Mucosa of descending colon (tissue), 3 donors: ENCODE measurements at places on chromosomes 6 and 20. TPM values are rescaled to one million over a fixed set of nuclear protein-coding genes. Genes with fewer than 3 reads are reported as not detected.

Gene SASH1
- 22.9 TPM for total RNA-seq

Gene FKBP5
- 174 TPM for total RNA-seq

Gene GMDS
- total RNA-seq: 68.0 TPM

Gene FRMD1
- total RNA-seq: 14.3 TPM

Gene C6orf15
- not detected for total RNA-seq

Gene NKX2-2
- total RNA-seq: 0.81 TPM

Gene OPRM1
- total RNA-seq: not detected

Gene HTR1E
- not detected for total RNA-seq

Gene EGFL8
- total RNA-seq: 21.5 TPM

Gene OR2H2
- total RNA-seq: not detected

Gene RPS18
- 1,936 TPM for total RNA-seq

Gene PDE7B
- total RNA-seq: 4.0 TPM

Gene SLA2
- total RNA-seq: 1.6 TPM

Gene MOG
- total RNA-seq: not detected

Gene PTK7
- total RNA-seq: 9.4 TPM

Gene GSTA1
- total RNA-seq: 1.1 TPM

- no peak for DNase-seq
Observed at GRCh38 chr20:17609811-17610377, 40.0 kb downstream of the DSTN start.

DNA sequence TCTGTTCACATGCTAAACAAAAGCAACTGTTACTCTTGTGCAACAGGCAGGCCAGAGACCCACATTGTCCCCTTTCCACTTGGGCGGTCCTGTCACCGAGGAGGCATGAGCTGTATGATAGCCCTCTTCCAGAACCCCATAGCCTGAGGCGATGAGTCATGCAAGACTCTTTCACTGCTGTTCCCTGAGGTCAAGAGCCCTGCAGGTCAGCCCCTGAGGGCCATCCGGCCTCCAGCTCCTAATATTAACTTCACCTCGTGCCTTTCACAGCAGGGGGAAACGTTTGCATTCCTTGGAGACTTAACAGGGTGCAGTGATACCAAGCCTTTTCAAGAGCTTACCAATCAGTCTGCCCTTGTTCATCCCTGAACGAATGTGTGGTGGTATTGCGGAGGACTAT is 253.3 kb upstream of the ECI2 start:
- DNase-seq: no peak

GRCh38 chr20:5884465-5885335 is 65.6 kb downstream of the TRMT6 start:
- DNase-seq: no peak

DNA sequence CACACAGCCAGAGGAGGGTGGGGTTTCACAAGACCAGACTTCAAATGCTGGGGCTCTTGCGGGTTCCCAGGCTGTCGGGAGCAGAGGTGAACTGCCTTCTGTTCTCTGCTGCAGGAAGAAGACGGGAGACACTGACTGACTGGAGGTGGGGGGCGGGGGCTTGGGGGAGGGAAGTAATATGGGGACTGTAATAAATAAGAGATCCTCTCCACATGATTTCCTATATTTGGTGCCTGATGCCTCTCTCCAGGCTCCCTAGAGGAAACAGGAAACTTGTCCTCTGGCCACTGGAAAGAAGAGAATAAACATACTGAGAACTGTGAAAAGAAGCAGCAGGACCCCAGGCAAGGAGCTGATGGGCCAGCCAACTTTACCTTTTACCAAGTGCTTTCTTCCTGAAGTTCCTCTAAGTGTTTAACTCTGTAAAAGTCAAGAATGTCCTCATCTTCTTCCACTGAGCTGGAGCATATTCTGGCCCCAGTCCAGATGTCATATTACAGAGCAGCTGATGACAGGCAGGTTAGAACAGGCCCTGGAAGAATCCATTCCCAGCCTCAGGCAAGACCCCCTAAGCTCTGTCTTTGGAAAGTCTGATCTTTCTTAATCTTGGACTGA is 33.2 kb upstream of the ADGRF5 start:
- DNase-seq: no peak

GRCh38 chr6:24991810-24992467 is 56.2 kb upstream of the RIPOR2 start:
- peak; percentile 58 for DNase-seq

DNA sequence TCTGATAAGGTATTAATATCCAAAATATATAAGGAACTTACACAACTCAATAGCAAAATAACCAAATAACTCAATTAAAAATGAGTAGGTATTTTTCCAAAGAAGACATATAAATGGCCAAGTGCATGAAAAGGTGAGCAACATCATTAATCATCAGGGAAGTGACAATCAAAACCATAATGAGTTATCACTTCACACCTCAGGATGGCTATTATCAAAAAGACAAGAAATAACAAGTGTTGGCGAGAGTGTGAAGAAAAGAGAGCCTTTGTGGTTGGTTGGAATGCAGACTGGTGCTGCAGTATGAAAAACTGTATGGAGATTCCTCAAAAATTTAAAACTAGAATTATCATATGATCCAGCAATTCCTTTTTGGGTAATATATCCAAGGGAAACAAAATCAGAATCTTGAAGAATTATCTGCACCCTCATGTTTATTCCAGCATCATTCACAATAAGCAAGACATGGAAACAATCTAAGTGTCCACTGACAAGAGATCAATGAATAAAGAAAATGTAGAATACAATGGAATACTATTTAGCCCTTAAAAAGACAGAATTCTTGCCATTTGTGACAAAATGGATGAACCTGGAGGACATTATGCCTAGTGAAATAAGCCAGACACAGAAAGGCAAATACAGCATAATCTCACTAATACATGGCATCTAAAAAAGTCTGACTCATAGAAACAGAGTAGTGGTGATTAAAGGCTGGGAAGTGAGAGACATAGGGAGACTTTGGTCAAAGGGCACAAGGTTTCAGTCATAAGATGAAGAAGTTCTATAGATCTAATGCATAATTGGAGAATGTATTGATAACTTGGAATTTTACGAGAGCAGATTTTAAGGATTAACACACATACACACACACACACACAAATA is 175.6 kb downstream of the FOXA2 start:
- no peak for DNase-seq

DNA sequence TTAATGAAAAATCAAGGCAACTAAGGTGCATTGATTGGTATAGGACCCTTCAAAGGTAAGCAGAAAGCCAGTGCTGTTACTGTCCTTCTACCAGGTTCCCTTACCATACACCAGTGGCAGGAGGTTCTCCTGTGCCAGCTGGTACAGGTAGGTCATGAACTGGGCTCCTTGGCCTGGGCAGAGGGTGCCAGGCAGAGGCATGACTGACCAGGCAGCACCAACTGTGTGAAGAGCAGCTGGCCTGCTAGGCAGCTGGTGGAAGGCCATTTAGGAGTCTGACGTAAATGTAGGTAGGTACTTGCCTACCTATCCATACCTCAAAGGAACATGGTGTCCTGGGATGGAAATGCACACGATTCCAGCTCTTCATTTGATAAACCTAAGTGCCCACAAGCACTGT is 23.3 kb downstream of the PCNA start:
- DNase-seq: no peak

GRCh38 chr6:116512734-116513133 is 1.3 kb downstream of the CALHM5 start:
- DNase-seq: no peak

GRCh38 chr20:55540486-55540885 is 464.8 kb downstream of the CBLN4 start:
- no peak for DNase-seq

GRCh38 chr6:6811128-6812009 is 222.8 kb downstream of the LY86 start:
- DNase-seq: peak; percentile 53

DNA sequence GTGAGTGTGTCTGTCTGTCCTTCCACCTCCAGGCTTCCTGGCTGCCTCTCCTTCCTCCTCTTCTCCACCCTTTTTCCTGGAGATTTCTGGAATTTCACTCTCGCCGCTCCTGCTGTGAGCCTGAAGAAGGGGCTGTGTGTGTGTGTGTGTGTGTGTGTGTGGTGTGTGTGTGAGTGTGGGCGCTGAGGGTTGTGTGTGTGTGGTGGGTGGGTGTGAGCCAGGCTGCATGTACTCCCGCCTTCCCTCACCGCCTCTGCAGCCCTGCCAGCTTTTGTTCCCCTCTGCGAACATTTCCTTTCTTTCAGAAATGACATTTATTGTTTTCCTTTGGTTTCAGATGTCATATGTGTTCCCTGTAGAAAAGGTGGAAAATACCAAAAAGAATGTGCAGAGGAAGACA is 76.0 kb downstream of the SRC start:
- DNase-seq: no peak

GRCh38 chr6:19838442-19839236 is 1.5 kb downstream of the ID4 start:
- DNase-seq: peak; percentile 59

GRCh38 chr6:114282292-114282691 is 60.5 kb downstream of the HS3ST5 start:
- no peak for DNase-seq

GRCh38 chr20:60046011-60046413 is 87.8 kb downstream of the CDH26 start:
- DNase-seq: no peak

GRCh38 chr6:168264593-168265335 is 54.8 kb downstream of the DACT2 start:
- no peak for DNase-seq

DNA sequence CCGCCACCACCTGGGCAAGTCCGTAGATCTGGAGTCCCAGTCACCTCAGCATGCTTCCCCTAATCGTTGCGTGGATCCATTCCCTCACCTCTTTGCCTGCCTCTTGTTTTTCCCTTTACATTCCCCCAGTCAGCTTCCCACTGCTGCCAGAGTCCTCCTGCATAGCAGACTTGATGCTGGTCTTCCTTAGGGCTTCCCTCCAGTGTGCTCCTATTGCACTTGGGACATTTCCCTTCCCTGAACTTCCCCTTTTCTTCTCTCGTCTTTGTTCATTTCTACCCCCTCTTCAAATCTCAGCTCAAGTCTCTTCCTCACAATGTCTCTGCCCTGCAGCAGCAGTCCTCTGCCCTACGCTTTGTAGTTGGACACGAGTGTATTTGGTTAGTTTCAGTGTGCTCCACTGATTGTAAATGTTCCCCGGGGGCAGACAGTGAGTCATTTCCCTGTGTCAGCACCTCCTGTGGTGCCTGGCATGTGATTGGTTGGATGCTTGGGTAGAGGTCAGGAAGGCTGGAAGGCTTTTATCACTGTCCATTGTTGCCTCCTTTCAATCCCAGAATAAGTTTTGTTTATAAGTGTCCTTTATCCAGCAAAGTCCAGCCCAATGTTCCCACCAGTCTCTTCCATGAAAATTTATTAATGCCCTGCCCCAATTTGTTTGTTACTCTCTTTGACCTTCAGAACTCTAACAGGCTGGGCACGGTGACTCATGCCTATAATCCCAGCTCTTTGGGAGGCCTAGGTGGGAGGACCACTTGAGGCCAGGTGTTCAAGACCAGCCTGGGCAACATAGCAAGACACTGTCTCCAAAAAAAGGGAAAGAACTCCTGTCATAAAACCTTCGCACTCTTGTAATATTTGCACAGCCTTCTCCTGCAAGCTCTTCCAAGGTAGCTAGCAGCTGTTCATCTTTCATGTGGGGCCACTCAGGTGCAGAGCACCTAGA is 38.3 kb downstream of the FAM120B start:
- no peak for DNase-seq

DNA sequence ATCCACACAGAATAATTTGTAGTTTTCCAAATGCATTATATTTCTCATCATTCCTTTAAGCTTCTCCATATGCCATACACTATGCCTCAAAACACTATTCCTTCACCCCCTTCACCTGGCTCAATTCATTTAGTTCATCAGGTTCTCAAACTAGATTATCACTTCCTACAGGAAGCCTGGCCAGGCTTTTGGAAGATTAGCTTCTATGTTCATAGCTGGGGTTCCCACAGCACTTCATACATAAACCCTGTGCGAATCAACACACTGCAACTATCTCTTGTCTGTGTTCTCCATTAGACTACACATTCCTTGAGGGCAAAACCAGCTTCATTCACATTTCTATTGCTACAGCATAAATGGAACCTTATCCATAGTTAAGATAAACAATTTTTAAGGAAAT is 40.5 kb upstream of the PLN start:
- DNase-seq: no peak
